Stimulated activated CD4-positive, alpha-beta T cell treated with anti-CD3 and anti-CD28 coated beads, Interleukin-1b, Interleukin-23, amount 100 ng/mL, for 24 hours (primary cell): ENCODE measurements at places on chromosomes 7 and 10.

DNA sequence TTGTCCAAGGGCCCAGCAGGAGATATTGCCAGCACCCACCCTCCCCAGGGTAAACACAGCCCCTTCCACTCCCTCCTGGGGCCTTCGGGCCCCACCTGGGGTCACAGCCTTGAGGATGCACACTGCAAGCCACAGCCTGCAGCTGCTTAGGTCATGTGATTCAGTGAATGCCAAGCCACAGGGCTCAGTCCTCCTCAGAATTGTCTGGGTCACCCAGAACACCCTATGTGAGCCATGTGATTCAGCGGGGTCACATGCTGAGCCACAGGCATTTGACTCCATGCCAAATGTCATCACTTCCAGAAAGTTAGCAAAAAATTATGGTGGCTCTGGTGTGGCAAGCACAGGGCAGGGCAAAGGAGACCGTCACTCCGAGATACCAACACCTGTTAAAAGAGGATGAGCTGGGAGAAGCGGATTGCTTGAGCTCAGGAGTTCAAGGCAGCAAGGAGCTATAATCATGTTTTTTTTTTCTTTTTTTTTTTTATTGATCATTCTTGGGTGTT, 17.2 kb upstream of the PSAP start:
- DNase-seq: no peak

DNA sequence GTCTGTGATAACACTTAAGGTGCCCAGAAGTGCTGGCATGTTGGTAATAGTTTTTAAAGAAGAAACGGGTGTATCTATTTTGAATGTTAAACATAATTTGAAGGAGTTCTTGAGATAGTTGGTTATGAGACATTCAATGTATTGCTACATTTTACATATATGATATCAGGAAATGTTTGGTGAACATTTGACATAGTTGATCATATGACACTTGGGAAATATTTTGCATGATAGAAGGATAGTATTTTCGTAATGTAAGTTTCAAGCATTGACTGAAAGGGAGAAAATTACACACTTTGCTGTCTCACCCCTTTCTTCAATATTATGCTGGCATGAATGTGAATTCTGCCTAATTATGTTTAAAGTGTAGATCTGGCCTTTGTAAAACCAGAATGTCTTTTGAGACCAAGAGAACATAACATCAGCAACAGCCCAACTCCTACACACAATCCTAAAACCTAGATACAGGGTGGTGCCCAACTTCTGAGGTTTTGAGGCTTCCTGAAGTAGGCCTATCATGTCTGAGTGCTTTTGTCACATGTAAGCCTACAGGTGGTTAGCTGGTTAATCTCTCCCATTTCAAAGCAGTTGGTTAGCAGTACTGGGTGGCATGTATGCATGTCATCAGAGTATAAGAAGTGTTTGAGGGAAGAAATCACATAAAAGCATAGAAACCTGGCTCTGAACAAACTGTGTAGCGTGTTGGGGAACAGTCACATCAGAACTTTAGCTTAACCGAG, 2.1 kb downstream of the ADD3 start:
- peak; percentile 9 for DNase-seq

- DNase-seq: no peak
Measured at GRCh38 chr10:86305521-86305920, 61.1 kb downstream of the GRID1 start.

DNA sequence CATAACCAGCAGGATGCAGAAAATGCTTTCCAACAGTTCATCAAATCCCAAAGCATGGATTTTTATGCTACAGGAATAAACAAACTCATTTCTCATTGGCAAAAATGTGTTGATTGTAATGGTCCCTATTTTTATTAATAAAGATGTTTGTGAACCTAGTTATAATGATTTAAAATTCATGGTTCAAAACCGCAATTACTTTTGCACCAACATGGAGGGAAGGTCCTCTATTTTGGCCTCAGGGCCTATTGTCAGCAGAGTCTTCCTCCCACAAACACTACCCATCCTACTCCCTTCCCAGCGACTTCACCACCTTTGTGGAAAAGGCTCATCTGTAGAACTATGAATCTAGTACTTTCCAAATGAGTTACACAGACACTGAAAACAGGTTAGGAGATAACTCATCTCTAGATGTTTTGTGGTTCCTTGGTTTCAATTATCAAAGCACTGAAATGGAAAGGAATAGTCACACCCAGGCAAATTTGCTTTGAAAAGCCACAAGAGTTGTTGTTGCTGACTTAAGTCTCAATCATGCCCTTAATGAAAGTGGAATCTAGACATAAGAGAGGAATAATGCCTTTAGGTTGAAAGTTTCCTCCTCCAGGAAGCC, 59.4 kb upstream of the FRMD4A start:
- no peak for DNase-seq

DNA sequence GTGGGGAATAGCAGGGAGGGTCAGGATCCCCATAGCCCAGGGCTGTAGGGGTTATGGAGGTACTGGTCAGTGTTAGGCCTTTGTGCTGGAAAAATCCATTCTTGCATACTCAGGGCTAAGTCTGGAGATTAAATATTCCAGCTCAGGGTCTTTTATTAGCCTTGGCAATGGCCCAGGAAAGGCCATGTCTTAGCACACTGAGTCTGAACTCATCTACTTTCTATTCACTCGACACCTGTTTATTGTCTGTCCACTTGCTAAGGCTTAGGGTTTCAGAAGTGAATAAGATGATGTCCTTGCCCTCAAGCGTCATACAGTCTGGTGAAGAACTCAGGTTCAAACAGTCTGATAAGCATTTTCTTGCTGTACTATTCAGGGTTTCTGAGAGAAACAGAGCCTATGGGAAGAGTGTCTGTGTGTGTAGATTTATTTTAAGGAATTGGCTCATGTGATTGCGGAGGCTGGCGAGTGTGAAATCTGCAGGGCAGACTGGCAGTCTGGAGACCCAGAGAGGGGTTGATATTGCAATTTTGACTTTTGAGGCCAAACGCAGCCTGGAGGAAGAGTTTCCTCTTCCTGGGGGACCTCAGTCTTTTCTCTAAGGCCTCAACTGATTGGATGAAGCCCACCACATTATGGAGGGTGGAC, 135.8 kb downstream of the RAMP3 start:
- DNase-seq: no peak

- DNase-seq: no peak
Measured at GRCh38 chr7:37013771-37014170, 289.5 kb upstream of the AOAH start.

DNA sequence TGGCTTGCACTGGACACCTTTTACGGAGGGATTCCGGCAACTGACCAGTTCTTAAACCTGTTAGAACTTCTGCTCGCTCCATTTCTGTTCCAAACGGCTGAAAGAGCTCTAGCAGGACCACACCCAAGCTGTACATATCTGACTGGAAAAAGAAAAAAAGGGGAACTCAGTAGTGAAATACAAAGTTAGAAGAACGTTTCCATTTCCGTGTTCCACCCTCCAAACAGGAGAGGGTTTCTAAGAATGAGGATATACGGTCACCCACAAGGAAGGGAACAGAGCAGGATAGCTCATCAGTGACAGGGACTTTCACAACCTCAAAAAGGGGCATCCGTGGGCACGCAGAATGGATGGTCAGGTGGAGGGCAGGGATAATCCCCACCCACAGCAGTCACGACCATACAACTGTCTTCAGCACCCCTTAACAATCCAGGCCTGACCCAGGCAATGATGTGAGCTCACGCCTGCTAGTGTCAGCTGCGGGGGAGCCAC, 4.3 kb upstream of the ANKRD61 start:
- DNase-seq: no peak

DNA sequence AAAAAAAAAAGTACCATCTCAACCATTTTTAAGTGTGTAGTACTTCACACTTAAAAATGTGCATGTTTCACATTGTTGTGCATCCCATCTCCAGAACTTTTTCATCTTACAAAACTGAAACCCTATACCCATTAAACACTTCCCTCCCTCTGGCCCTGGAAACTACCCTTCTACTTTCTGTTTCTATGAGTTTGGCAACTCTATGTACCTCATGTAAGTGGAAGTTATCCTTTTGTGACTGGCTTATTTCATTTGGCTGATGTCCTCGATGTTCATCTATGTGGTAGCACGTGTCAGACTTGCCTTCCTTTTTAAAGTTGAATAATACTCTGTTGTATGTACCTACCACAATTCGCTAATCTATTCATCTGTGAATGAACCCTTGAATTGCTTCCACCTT, 12.2 kb downstream of the KCNMA1 start:
- no peak for DNase-seq

DNA sequence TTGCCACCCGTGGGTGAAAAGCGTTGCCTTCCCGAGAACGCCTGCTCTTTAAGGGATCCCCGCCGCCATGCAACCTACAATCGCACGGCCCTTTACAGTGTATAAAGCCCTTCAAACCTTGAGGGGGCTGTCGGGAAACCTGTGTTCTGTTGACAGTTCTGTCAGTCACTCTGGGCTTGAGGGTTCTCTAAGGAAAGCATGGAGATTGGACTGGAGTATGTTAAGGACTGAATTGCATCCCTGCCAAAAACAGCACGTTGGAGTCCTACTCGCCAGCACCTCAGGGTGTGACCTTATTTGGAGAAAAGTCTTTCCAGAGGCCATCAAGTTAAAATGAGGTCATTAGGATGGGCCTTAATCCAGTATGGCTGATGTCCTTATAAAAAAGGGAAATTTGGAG, 70.6 kb downstream of the PFKFB3 start:
- no peak for DNase-seq

DNA sequence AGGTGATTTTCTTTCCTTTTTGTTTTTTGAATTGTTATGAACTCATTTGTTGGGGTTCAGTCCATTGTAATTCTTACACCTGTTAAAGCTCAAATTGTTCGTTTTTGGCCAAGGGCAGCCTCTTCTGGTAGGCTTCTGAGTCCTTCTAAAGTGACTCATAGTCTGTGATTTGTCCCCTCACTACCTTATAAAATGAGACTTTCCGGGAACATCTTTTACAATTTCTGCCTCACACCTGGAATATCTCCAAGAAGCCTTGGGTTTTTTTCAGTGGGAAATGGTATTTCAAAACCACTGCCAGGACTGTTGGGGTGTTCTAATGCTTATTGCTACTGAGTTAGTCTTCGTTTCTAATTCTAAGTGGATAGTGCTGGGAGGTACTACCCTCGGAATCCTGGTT, 56.7 kb downstream of the BMPR1A start:
- DNase-seq: no peak
